ENCODE measurements at places on chromosomes 11 and 22. TPM values are rescaled to one million over a fixed set of nuclear protein-coding genes. Genes with fewer than 3 reads are reported as not detected.

MIOX gene
- not detected for total RNA-seq

PARVB gene
- total RNA-seq = 6.9 TPM

DNA sequence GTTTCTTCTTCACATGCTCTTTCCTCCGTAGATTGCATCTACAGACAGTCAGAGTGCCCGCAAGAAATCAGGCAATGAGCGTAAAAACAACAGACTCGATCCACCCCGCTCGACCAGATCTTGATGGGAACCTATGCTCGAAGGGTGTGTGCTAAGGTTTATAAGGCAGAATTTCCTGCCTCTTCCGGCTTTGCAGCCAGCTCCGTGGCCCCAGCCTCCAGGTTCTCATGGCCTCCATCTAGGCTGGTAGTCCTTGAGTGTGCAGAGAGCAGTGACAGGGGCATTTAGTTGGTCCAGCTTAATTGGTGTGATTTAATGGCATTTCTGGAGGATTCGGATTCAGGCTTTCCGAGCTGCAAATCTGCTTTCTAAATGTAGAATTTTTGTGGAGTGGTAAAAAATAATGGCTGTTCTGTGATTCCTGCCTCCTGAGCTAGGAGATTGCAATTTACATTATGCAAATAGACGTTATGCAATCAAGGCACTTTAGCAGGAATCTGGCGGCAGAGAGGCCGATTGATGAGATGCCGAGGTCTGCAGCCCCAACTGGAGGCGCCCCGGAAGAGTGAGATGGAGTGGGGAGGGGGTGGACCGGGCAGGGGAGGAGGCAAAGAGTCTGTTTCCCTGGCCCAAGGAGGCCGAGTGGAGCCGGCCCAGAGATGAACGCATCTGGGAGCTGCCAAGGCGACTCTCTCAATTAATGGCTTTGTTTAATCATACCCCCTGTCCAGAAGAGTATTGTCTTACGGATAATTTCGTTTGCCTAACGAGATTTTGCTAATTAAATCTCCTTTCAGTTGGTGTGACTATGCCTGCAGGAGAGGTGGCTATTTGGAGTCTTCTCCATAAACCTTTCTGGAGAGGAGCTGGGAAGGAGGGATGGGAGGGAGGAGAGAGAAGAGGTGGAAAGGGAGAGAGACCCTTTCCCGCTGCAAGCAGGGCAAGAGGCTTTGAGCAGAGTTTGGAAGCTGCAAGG, 75.3 kb downstream of the PKNOX2 start:
- H3K4me3 ChIP-seq = no peak overlapping the region
- no peaks in the 10 kb centered on the region for H3K36me3 ChIP-seq
- H3K27ac ChIP-seq = no peak overlapping the region
- peaks cover 5% of the 10 kb centered on the region for H3K27me3 ChIP-seq
- no peak for DNase-seq

GRCh38 chr11:69167916-69168691, 12.4 kb downstream of the SMIM38 start:
- no peak for DNase-seq
- H3K4me1 ChIP-seq = peaks cover 6% of the 10 kb centered on the region
- no peak overlapping the region for H3K4me3 ChIP-seq
- peaks cover 3% of the 10 kb centered on the region for H3K27me3 ChIP-seq
- H3K27ac ChIP-seq = no peak overlapping the region

DNA sequence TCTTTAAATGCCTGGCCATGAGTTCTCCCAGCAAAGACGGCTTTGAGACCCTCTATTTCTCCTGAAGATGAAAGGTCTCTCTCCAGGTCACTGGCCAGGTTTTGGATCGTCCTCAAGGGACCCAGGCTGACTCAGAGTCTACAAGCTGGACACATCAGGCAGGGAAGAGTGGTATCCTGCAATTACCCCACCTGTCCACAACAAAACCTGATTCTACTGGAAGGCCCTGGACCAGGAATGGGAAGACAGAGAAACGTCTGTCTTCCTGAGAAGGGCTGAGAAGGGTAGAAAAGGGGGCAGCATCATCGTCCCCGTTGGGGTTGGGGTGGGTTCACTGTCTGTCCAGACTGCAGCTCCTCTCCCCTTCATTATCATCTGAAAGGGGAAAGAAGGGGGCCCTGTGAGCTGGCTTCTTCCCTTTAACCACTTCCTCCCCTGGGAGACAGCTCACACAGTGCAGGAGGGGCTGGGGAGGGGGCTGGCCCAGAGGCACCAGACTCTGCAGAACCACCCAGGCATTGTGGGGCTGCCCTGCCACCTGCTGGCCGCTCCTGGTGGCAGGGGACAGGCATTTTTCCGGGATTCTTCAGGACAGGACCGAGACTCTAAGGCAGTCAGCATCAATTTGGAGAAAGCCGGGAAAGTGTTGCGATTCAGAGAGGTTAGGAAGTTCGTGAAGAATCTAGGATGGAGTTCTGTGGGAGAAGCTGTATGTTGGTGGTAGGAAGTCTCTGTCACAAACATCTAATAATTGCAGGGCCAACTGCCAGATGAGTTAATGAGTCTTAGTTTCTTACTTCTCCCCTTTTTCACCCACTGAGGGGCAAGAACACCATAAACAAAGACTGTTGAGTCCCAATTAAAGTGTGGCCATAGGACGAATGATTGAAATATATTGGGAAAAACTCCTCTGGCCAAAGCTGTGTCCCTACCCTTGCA, 57.6 kb downstream of the SYN3 start:
- peaks cover 2% of the 10 kb centered on the region for H3K4me1 ChIP-seq
- no peak for DNase-seq
- H3K36me3 ChIP-seq = no peaks in the 10 kb centered on the region
- no peaks in the 10 kb centered on the region for H3K27me3 ChIP-seq
- no peak overlapping the region for H3K4me3 ChIP-seq
- H3K27ac ChIP-seq = no peak overlapping the region

NAP1L4 gene
- total RNA-seq = 471 TPM

DNA sequence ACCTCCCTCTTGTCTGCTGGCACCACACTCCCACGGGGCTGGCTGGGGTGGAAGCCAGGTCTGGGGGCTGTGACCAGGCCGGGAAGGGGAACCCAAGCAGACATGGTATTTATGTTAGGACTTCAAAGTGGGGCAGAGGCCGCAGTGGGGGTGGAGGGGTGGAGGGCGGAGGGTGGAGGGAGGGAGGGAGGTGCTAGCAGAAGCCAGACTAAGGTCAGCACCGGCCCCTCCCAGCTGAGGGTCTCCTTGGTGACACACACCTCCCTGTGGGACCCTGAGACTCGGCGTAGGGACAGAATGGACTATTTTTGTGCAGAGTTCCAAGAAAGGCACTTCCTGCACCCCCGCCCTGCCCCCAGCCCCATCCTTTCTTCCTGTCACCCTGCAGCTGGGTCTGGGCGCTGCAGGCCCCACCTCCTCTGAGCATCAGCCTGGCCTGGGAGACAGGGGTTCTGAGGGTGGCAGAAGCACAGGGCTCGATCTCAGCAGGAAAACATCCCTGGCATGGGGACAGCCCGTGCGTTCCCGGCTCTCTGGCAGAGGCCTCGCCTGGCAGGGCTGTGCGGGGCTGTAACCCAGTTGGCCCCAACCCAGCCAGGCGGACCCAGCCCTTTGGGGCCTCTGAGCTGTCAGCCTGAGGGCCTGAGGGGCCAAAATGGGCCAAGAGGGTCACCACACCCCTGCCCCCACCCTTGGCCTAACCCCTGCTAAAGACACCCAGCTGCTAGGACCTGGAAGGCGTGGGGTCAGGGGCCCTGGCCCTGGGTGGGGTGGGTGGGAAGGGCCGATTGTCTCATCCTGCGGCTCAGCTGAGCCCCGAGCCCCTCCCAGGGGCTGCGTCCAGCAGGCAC, 9.6 kb upstream of the CD248 start:
- no peaks in the 10 kb centered on the region for H3K27me3 ChIP-seq
- peak overlapping the region; percentile 63 for H3K4me3 ChIP-seq
- peak overlapping the region; percentile 83 for H3K27ac ChIP-seq
- H3K36me3 ChIP-seq = no peaks in the 10 kb centered on the region

GRCh38 chr22:22380098-22381030, 128.2 kb downstream of the ZNF280B start:
- no peak overlapping the region for H3K27ac ChIP-seq
- no peak overlapping the region for H3K4me3 ChIP-seq
- no peaks in the 10 kb centered on the region for H3K36me3 ChIP-seq
- peaks cover 16% of the 10 kb centered on the region for H3K27me3 ChIP-seq
- peaks cover 2% of the 10 kb centered on the region for H3K4me1 ChIP-seq
- DNase-seq = no peak

DNA sequence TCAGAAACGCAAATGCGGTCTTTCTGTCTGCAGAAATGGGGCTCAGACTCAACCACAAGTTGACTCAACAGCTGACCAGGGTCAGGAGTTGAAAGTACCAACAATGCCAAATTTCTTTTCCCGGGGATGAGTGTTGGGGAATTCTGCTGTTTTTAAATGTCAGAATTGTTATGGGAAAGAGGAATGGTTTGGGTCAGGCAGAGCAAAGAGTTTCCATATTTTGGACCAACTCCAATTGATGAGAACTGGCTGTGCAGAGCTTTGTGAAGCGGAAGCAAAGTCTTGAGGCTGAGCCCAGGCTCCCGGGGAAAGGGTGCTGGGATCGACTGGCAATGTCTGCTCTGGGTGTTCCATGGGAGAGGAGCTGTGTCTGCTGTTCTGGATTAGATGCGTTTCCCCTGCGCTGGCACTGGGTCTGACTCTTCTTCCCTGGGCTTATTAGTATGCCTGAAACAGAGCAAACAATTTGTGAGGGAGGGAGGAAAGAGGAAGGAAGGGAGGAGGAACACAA, 36.2 kb downstream of the TXN2 start:
- H3K4me1 ChIP-seq = peaks cover 1% of the 10 kb centered on the region
- H3K27ac ChIP-seq = peak overlapping the region; percentile 25
- no peaks in the 10 kb centered on the region for H3K36me3 ChIP-seq
- no peak for DNase-seq
- no peak overlapping the region for H3K4me3 ChIP-seq

- peaks cover 6% of the 10 kb centered on the region for H3K4me1 ChIP-seq
- H3K27me3 ChIP-seq = no peaks in the 10 kb centered on the region
- no peak for DNase-seq
- no peak overlapping the region for H3K27ac ChIP-seq
Observed at GRCh38 chr11:44113018-44113417, 17.5 kb downstream of the EXT2 start.

FZD4 gene
- not detected for total RNA-seq

DNA sequence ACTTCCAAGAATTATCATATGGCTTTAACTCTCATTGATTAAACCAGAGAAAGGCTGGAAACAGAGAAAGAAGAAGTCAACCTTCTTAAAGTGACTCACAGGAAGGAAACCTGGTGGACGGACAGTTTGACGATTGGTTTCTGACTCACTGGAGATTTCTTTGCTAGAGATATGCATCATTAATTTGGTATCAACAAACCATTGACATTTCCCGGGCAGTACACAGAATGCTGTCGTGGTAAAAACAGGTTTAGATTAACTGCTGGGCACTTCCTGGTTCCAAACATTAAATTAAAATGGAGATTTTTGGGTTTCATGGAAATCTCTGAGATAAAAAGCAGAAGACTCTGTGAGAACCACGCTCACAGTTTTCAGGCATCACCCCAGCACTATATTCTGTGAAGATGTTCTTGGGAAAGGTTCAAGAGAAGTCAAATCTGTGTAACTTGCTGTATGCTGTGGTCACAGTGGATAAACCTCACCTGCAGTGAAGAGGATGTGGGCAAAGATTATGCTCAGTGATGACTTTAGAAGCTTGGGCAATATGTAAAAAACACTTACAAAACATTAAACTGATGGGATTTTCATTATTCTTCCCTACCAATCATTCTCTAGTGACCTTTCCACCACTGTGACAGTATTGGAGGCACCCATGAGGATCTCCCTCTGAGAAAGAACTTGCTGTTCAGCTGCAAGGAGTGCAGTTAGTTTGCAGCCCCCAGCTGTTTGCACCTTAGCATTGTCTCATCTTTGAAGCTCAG, 61.1 kb upstream of the CD44 start:
- peaks cover 78% of the 10 kb centered on the region for H3K4me1 ChIP-seq
- H3K27me3 ChIP-seq = no peaks in the 10 kb centered on the region
- DNase-seq = peak; percentile 88
- H3K4me3 ChIP-seq = peak overlapping the region; percentile 79

MYOD1 gene
- total RNA-seq = not detected

- H3K27ac ChIP-seq = peak overlapping the region; percentile 40
- no peaks in the 10 kb centered on the region for H3K4me1 ChIP-seq
Observed at GRCh38 chr11:498297-499181, 8.5 kb downstream of the RNH1 start.

- peak overlapping the region; percentile 96 for H3K27ac ChIP-seq
- peaks cover 47% of the 10 kb centered on the region for H3K4me1 ChIP-seq
- peaks cover 8% of the 10 kb centered on the region for H3K36me3 ChIP-seq
- DNase-seq = no peak
- no peak overlapping the region for H3K4me3 ChIP-seq
Observed at GRCh38 chr11:96213500-96213899, 129.5 kb downstream of the MAML2 start.

PHLDB1 gene
- 3.0 TPM for total RNA-seq

DNA sequence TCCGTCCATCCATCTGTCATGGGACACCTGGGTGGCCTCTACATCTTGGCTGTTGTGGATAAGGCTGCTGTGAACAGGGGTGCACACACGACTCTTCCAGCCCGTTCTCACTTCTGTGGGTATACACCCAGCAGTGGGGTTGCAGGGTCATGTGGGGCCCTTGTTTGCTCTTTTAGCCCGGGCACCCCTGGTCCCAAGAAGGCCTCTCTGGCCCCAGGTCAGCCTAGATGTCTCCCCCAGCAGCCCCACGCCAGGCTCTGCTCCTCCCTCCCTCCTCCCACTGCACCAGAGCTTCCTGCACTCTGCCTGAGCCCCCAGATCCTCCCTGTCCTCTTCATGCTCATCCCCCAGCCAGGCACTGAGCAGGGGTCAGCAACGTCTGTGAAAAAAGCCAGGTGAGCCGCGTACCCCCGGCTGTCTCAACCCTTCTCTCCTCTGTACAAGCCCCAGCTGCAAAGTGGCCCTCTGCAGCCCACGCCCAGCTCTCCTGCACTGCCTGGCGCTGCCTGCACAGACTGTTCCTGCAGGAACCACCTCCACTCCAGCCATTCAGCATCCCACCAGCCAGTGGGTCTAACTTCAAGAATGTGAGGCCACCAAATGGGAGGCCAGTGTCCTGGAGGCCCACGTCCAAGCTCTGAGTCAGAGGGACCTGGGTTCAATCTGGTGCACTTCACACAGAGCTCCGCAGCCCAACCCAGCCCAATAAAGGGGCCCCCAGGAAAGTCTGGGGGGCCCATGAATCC, 1508.9 kb downstream of the BRD1 start:
- no peak overlapping the region for H3K4me3 ChIP-seq
- no peak overlapping the region for H3K27ac ChIP-seq
- no peak for DNase-seq
- peaks cover 7% of the 10 kb centered on the region for H3K27me3 ChIP-seq

- no peak for DNase-seq
- H3K36me3 ChIP-seq = no peaks in the 10 kb centered on the region
- peak overlapping the region; percentile 56 for H3K27ac ChIP-seq
- H3K27me3 ChIP-seq = peaks cover 28% of the 10 kb centered on the region
Observed at GRCh38 chr11:2927121-2927800, 2.0 kb downstream of the PHLDA2 start.

SRPRA gene
- 160 TPM for total RNA-seq

PLXNB2 gene
- total RNA-seq = 16.7 TPM

Data from naive thymus-derived CD8-positive, alpha-beta T cell (primary cell).